ENCODE measurements at places on chromosomes 6 and 20. TPM values are rescaled to one million over a fixed set of nuclear protein-coding genes. Genes with fewer than 3 reads are reported as not detected.

DNA sequence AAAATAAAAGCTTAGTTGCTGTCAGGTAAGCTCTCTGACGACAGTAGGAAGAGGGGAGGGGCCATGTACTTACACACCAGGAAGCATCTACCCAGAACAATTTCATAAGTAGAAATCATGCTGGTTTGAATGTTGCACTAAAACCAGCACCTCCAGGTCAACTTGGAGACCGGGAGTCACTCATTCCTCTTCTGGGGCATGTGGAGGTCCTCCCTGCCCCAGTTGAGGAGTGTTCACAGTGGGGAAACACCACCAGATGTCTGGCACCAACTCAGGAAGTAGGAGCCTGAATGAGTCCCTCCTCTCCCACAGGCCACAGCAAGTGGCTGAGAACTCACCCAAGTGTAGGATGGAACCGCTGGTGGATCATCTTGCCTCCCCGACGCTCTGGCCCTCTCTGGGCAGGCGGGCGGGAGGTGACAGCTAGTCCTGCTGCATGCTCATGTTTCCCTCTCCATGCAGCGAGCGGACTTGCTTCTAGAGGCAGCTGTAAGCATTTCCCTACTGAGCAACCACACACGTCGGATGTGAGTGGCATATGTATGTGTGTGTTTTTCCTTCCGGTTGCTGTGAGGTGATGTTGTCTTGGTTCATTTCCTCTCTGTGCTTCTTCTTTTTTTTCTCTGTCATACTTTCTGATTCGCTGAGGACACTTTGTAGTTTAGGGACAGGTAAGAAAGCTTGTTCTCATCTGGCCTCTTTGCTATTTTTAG is 149.5 kb upstream of the NEDD9 start:
- no peaks in the 10 kb centered on the region for H3K27me3 ChIP-seq
- H3K36me3 ChIP-seq = no peaks in the 10 kb centered on the region
- no peaks in the 10 kb centered on the region for H3K4me1 ChIP-seq
- no peak overlapping the region for H3K4me3 ChIP-seq
- H3K27ac ChIP-seq = no peak overlapping the region

GRCh38 chr20:9177278-9177677 is 108.4 kb downstream of the PLCB4 start:
- H3K4me1 ChIP-seq = no peaks in the 10 kb centered on the region
- H3K36me3 ChIP-seq = no peaks in the 10 kb centered on the region
- DNase-seq = no peak
- H3K27me3 ChIP-seq = no peaks in the 10 kb centered on the region
- no peak overlapping the region for H3K4me3 ChIP-seq
- no peak overlapping the region for H3K27ac ChIP-seq

CDH22 gene
- total RNA-seq = 1.2 TPM

KCNQ5 gene
- total RNA-seq = not detected

GRCh38 chr6:52815167-52816092 is 11.8 kb upstream of the GSTA1 start:
- no peak overlapping the region for H3K4me3 ChIP-seq
- peak; percentile 32 for DNase-seq
- H3K27ac ChIP-seq = no peak overlapping the region
- H3K36me3 ChIP-seq = no peaks in the 10 kb centered on the region
- no peaks in the 10 kb centered on the region for H3K27me3 ChIP-seq

SLC22A1 gene
- total RNA-seq = 1.9 TPM

CFAP61 gene
- total RNA-seq = 1.1 TPM

- no peak overlapping the region for H3K27ac ChIP-seq
- DNase-seq = no peak
- H3K27me3 ChIP-seq = no peaks in the 10 kb centered on the region
- no peak overlapping the region for H3K4me3 ChIP-seq
- H3K4me1 ChIP-seq = no peaks in the 10 kb centered on the region
- H3K36me3 ChIP-seq = no peaks in the 10 kb centered on the region
These were observed 108.4 kb downstream of the AFG1L start for GRCh38 chr6:108403236-108403635.

- H3K4me1 ChIP-seq = no peaks in the 10 kb centered on the region
- no peak overlapping the region for H3K27ac ChIP-seq
- DNase-seq = no peak
- H3K27me3 ChIP-seq = no peaks in the 10 kb centered on the region
These were observed 184.2 kb downstream of the CDH4 start for GRCh38 chr20:61436283-61436666.

SMAP1 gene
- 14.2 TPM for total RNA-seq

GRCh38 chr20:13008761-13009681 is at the start of gene SPTLC3:
TSS of gene SPTLC3 (plus strand) at chr20:13008972. CDS start at chr20:13009268, 296 bp downstream.
- H3K27ac ChIP-seq = peak within 1 kb of the TSS; percentile 61
- H3K4me3 ChIP-seq = peak within 1 kb of the TSS; percentile 41
- no peaks in the 10 kb centered on the region for H3K36me3 ChIP-seq
- H3K27me3 ChIP-seq = no peaks in the 10 kb centered on the region
- H3K4me1 ChIP-seq = peaks cover 7% of the 10 kb centered on the region

- H3K27ac ChIP-seq = no peak overlapping the region
- H3K4me1 ChIP-seq = peaks cover 10% of the 10 kb centered on the region
- DNase-seq = no peak
- no peaks in the 10 kb centered on the region for H3K36me3 ChIP-seq
- peak overlapping the region; percentile 67 for H3K4me3 ChIP-seq
- H3K27me3 ChIP-seq = no peaks in the 10 kb centered on the region
These were observed 60.6 kb downstream of the GPX5 start for GRCh38 chr6:28586324-28586723.

GTSF1L gene
- not detected for total RNA-seq

ME1 gene
- 14.5 TPM for total RNA-seq

- H3K36me3 ChIP-seq = no peaks in the 10 kb centered on the region
- H3K27ac ChIP-seq = no peak overlapping the region
- H3K27me3 ChIP-seq = no peaks in the 10 kb centered on the region
- H3K4me3 ChIP-seq = no peak overlapping the region
- DNase-seq = no peak
- H3K4me1 ChIP-seq = no peaks in the 10 kb centered on the region
These were observed 173.7 kb upstream of the SSTR4 start for GRCh38 chr20:22861231-22861980.

GRCh38 chr20:14374196-14374595 is 36.8 kb upstream of the FLRT3 start:
- no peaks in the 10 kb centered on the region for H3K4me1 ChIP-seq
- no peaks in the 10 kb centered on the region for H3K27me3 ChIP-seq
- DNase-seq = no peak
- H3K36me3 ChIP-seq = no peaks in the 10 kb centered on the region

DNA sequence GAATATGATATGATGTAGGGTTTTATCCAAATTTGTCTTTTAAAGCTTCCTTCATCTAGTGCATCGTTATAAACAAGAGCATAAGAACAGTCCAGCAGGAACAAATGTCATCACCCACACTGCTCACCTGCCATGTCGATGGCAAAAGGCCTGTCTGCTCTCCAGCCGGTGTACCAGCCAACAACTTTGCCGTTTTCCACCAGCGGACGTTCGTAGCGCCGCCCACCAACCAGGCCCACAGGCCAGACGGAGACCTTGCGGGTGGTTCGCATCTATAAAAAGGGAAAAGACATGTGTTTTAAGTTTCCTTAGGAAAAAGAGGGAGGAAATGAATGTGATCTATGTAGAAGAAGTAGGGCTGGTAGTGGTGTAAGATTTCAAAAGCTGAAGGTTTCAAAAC is 62.9 kb downstream of the B3GAT2 start:
- no peak for DNase-seq
- H3K4me1 ChIP-seq = no peaks in the 10 kb centered on the region
- H3K27me3 ChIP-seq = no peaks in the 10 kb centered on the region

- no peaks in the 10 kb centered on the region for H3K27me3 ChIP-seq
- H3K4me1 ChIP-seq = peaks cover 2% of the 10 kb centered on the region
- no peak overlapping the region for H3K27ac ChIP-seq
- DNase-seq = no peak
These were observed 643 bp downstream of the CD24 start for GRCh38 chr6:106973836-106974335.

DNA sequence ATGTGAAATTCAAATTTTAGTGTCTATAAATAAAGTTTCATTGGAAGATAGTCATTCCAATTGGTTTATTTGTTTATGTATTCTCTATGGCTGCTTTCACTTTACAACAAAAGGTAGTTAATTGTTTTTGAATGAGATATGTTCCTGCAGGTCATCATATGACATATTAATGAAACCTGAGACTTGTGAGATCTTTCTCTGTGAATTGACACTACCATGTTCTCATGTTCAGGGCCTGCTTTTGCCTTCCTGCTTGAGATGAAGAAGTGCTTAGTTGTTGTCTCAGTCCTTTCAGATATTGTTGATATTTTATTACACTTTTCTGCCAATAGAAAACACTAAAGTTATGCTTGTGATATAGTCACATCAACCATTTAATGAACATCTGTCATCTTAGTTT is 132.5 kb downstream of the UTRN start:
- no peaks in the 10 kb centered on the region for H3K27me3 ChIP-seq
- no peak overlapping the region for H3K4me3 ChIP-seq
- H3K4me1 ChIP-seq = no peaks in the 10 kb centered on the region
- DNase-seq = no peak
- H3K36me3 ChIP-seq = no peaks in the 10 kb centered on the region

GRCh38 chr6:47118611-47119010 is 76.5 kb upstream of the ADGRF1 start:
- no peak overlapping the region for H3K4me3 ChIP-seq
- H3K4me1 ChIP-seq = no peaks in the 10 kb centered on the region
- no peak overlapping the region for H3K27ac ChIP-seq
- no peaks in the 10 kb centered on the region for H3K36me3 ChIP-seq
- no peak for DNase-seq

DNA sequence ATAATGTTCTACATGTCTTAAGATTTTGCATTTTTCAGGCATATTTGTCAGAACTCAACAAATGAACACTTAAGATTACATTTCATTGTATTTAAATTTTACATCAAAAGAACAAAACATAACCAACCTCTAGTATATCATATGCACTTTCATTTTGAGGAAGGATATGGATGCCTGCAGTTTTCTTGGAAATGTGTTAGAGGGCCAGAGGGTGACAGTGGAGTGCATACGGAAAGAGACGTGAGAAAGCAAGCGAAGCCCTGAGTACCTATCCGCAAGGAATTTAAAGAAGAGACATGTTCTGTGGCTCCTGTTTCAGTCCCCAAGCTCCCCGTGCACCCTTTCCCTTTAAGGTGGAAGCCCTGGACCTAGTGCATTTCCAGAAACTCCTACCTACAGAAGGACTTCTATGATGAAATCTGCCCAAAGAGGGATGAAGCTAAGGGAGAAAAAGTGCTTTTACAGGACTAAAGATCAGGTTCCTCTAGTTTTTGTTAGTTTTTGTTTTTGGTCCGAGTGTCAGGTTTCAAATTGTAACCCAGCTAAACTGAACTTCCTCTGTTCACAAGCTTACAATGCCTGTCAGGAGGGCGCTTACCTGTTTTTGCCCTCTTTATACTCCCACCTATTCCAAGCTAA is 38.8 kb downstream of the EZR start:
- no peaks in the 10 kb centered on the region for H3K36me3 ChIP-seq
- no peaks in the 10 kb centered on the region for H3K4me1 ChIP-seq
- no peaks in the 10 kb centered on the region for H3K27me3 ChIP-seq
- no peak for DNase-seq
- no peak overlapping the region for H3K4me3 ChIP-seq
- H3K27ac ChIP-seq = no peak overlapping the region

DNA sequence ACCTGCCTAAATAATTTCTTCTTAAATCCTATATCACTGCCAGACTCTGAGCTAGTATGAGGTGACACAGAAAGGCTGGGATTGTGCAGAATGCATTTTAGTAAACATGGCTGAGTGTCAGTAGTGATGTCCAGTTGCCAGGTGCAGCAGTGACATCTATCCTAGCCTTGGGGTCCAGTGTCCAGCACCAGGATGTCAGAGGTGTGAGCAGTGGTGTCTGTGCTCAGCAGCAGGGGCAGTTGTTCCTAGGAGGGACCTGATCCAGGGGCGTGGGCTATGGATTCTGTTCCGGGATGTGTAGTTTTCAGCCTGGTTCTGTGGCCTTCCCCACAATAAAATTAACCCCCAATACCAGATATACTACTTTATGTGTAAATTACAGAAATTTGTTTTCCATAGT is 6.0 kb downstream of the HLA-C start:
- no peaks in the 10 kb centered on the region for H3K36me3 ChIP-seq
- no peak overlapping the region for H3K27ac ChIP-seq
- no peak overlapping the region for H3K4me3 ChIP-seq
- no peak for DNase-seq
- no peaks in the 10 kb centered on the region for H3K27me3 ChIP-seq

DNA sequence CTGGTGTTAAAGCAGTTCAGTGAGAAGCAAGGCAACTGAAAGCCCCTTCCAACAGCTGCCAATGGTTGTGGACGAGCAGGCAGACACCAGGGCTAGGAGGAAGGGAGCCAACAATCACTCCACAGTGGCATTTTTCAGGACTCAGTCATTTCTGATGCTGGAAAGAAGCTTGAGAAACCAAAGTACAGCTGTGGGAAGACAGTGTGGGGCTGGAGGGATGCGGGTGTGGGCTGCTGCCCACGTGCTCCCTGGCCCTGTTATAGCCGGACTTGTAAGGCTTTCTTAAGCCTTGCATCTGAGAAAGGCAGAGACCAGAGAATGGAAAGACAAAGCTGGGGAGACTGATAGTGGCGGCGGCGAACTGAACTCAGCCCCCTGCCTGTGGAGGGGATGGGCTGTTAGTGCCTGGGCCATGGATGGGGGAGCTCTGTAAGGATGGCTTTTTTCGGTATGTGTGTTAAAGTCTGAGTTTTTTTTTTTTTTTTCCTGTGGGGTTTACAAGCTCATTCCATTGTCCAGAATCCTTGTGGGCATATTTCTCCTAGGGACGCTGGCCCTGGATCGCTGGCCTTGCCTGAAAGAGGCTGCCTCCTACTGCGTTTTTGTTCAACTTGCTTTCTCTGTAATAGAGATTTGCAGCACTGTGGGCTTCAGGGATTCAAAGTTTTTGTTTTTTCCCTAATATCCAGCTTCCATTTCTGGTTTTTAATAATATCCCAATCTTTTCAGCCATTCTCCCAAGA is 91.7 kb downstream of the GJA10 start:
- DNase-seq = no peak
- no peaks in the 10 kb centered on the region for H3K27me3 ChIP-seq
- H3K4me1 ChIP-seq = no peaks in the 10 kb centered on the region

GRCh38 chr20:61529354-61529753 is 277.3 kb downstream of the CDH4 start:
- H3K4me1 ChIP-seq = no peaks in the 10 kb centered on the region
- H3K36me3 ChIP-seq = no peaks in the 10 kb centered on the region
- no peaks in the 10 kb centered on the region for H3K27me3 ChIP-seq
- no peak overlapping the region for H3K4me3 ChIP-seq

DNA sequence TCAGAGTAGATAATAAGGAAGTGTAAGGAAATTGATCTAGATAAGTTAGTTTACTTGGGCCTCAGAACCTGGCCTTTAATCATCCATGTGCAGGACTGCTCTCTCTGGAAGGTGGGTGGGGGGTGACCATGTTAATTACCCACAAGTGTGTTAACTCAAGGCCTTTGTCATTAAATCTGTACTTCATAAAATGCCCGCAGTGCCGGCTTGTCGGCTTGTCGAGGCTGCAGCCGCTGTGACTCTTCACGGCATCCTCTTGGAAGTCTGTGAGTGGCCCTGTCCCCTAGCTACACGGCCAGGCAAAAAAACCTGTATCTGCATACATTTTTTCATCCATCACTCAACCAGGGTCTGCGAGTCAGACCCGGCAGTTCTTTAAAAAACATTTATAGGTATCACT is 70.9 kb upstream of the ASCC3 start:
- H3K4me1 ChIP-seq = no peaks in the 10 kb centered on the region
- DNase-seq = no peak

- H3K36me3 ChIP-seq = no peaks in the 10 kb centered on the region
- no peaks in the 10 kb centered on the region for H3K4me1 ChIP-seq
- no peaks in the 10 kb centered on the region for H3K27me3 ChIP-seq
- no peak overlapping the region for H3K4me3 ChIP-seq
- H3K27ac ChIP-seq = no peak overlapping the region
These were observed 4.0 kb downstream of the CST9 start for GRCh38 chr20:23601715-23602114.

RBPJL gene
- 0.36 TPM for total RNA-seq
